ENCODE measurements at places on chromosomes 2 and 18. TPM values are rescaled to one million over a fixed set of nuclear protein-coding genes. Genes with fewer than 3 reads are reported as not detected.

- no peaks in the 10 kb centered on the region for H3K36me3 ChIP-seq
- peaks cover 50% of the 10 kb centered on the region for H3K27me3 ChIP-seq
Measured at GRCh38 chr2:27261241-27261925, 1.5 kb downstream of the SLC30A3 start.

GRCh38 chr2:152166633-152167032 lies 8.9 kb downstream of the STAM2 start:
- no peaks in the 10 kb centered on the region for H3K36me3 ChIP-seq
- peaks cover 36% of the 10 kb centered on the region for H3K4me1 ChIP-seq
- no peak overlapping the region for H3K27ac ChIP-seq
- no peak overlapping the region for H3K4me3 ChIP-seq
- DNase-seq: no peak

DNA sequence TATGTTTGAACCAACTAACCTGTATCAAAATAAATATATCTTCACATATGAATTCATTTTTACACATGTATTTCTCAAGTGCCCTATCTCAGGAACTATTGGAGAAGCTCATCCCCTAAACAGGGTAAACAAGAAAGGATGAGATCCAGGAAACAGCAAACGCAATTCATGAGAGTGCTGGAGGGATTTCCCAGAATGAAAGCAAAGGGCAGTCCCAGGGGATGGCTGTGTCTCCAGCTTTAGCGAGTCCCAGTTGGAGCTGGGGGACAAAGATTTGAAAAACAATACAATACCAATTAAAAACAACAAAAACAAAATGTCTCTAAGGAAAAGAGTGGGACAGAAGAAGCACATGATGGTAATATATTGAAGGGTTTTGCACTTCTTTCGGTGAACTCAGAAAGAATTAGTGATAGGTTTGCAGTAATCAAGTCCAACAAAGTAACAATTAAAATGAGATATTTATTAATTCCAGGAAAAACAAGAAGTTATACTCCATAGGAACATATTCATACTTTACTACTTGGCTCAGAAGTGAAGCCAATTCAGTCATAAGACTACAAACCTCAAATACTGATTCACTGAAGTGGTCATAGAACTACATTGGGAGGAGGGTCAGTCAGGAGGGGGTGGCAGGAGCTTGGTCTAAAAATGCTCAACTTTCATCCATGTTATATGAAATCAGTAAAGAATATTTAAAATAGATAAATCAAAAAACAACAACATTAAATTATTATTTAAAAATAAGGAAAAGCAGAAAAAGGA lies 73.1 kb upstream of the PDE1A start:
- no peaks in the 10 kb centered on the region for H3K27me3 ChIP-seq
- no peaks in the 10 kb centered on the region for H3K4me1 ChIP-seq
- no peak overlapping the region for H3K4me3 ChIP-seq
- no peak overlapping the region for H3K27ac ChIP-seq
- no peak for DNase-seq
- no peaks in the 10 kb centered on the region for H3K36me3 ChIP-seq

DNA sequence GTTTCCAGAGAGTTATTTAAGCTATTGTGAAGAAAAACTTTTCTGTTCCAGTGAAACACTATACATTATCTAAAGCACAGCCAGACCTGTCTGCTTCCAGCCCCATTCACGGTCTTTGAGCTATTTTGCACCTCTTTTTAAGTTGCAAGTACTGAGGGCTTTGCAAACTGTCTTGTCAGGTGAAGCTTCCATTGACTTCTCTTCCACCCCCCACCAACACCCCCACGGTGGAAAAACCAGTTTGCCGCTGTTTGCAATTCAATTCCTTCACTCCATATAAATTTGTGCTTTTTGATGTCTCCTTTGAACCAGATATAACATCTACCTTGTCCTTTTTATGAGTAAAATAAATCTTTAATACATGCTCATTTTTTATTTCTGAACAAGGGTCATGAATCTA lies 15.7 kb downstream of the B3GNT7 start:
- H3K4me3 ChIP-seq: no peak overlapping the region
- peaks cover 14% of the 10 kb centered on the region for H3K27me3 ChIP-seq
- no peak for DNase-seq
- H3K27ac ChIP-seq: no peak overlapping the region
- H3K36me3 ChIP-seq: no peaks in the 10 kb centered on the region

DNA sequence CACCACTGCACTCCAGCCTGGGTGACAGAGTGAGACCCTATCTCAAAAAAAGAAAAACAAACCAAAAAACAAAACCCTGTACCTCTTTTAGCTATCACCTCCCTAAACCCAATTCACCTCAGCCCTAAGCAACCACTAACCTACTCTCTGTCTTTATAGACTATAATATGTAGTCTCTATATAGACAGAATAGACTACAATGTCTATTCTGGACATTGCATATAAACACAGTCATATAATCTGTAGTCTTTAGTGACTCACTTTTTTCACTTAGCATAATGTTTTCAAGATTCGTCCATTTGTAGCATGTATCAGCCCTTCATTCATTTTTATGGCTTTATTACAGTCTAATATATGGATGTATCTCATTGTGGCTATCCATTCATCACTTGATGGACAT lies 37.2 kb upstream of the MRPL33 start:
- H3K4me3 ChIP-seq: no peak overlapping the region
- H3K27me3 ChIP-seq: no peaks in the 10 kb centered on the region
- H3K4me1 ChIP-seq: peaks cover 6% of the 10 kb centered on the region
- DNase-seq: no peak
- H3K27ac ChIP-seq: no peak overlapping the region
- H3K36me3 ChIP-seq: no peaks in the 10 kb centered on the region

DNA sequence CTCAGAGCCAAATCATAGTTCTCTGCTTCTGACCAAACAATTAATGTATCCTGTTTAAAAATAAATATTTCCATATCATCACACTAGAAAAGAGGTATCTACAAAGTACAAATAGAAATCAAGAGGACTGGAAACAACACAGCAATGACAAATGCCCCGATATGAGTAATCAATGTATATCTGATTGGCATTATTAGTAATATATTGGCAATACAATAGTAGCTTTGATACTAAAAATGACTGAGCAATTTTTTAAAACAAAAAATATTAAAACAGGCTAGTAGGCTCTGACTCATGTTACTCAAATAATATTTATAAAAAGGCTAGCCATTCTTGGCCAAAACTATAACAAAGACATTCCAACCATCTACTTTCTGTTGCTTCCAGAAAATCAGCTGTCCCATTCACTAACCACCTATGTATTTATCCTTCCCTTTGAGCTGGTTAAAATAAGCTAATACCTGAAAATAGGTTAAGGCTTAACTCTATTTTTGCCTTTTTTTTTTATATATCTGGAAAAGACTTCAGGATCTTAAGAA lies 13.3 kb downstream of the PPP4R3B start:
- DNase-seq: no peak
- peaks cover 55% of the 10 kb centered on the region for H3K4me1 ChIP-seq
- no peak overlapping the region for H3K27ac ChIP-seq
- no peaks in the 10 kb centered on the region for H3K27me3 ChIP-seq
- no peak overlapping the region for H3K4me3 ChIP-seq

DNA sequence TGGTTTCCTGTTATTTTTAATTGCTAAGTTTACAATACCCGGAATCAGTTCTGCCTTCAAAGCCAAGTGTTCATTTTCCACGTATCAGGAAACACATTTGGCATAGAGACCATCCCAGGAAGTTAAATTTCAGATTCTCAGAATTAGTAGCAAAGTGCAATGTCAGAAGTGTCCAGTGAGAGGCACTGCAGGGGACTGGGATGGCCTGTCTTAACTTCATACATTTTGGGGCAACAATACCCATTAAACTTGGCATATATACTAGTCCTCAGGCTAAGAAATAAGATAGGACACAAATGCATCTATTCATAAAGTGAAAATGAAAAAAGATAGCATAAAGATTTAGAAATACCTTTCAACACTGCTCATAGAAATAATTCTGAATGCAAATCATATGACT lies 1.5 kb upstream of the IL1RL2 start:
- H3K36me3 ChIP-seq: no peaks in the 10 kb centered on the region
- H3K4me3 ChIP-seq: no peak overlapping the region
- DNase-seq: peak; percentile 5
- peaks cover 9% of the 10 kb centered on the region for H3K4me1 ChIP-seq

The ANKMY1 gene
- 71.4 TPM for total RNA-seq

The CLIP4 gene
- 65.2 TPM for total RNA-seq

Data from CD4-positive, alpha-beta memory T cell (primary cell).